ENCODE measurements at places on chromosomes 16 and 17.

- DNase-seq = no peak
These were observed 49.0 kb upstream of the CHMP6 start for GRCh38 chr17:80942423-80943345.

GRCh38 chr17:47852113-47852949 lies 1.4 kb upstream of the SP6 start:
- DNase-seq = no peak

GRCh38 chr17:6654841-6655731 lies 3.5 kb downstream of the C17orf100 start:
- peak; percentile 81 for DNase-seq

- peak; percentile 20 for DNase-seq
These were observed 140.9 kb upstream of the CCL2 start for GRCh38 chr17:34114174-34114573.

DNA sequence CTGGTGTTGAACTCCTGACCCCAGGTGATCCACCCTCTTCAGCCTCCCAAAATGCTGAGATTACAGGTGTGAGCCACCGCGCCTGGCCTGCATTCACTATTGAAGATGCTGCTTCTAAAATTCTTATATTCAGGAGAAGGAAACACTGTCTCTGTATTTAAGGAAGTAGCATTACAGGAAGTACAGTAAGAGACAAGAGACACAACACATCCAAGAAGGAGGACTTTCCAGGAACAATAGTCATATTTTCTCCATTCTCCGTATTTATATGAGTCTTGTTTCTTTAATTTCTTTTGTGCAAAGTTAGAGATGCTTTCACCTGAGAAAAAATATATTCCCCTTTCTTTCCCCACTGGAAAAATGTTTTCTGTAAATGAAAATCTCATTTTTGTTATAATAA lies 18.3 kb upstream of the ABCA3 start:
- no peak for DNase-seq

DNA sequence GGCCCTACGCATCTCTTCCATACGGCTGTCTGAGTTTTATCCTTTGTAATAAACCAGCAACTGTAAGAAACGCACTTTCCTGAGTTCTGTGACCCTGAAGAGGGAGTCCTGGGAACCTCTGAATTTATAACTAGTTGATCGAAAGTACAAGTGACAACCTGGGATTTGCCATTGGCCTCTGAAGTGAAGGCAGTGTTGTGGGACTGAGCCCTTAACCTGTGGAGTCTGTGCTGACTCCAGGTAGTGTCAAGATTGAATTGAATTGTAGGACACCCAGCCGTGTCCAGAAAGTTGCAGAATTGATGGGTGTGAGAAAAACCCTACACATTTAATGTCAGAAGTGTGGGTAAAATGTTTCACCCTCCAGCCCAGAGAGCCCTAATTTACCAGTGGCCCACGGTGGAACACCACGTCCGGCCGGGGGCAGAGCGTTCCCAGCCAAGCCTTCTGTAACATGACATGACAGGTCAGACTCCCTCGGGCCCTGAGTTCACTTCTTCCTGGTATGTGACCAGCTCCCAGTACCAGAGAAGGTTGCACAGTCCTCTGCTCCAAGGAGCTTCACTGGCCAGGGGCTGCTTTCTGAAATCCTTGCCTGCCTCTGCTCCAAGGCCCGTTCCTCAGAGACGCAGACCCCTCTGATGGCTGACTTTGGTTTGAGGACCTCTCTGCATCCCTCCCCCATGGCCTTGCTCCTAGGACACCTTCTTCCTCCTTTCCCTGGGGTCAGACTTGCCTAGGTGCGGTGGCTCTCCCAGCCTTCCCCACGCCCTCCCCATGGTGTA lies 1.5 kb downstream of the GAA start:
- DNase-seq = no peak

GRCh38 chr17:55038291-55038690 lies 69.7 kb downstream of the STXBP4 start:
- no peak for DNase-seq

DNA sequence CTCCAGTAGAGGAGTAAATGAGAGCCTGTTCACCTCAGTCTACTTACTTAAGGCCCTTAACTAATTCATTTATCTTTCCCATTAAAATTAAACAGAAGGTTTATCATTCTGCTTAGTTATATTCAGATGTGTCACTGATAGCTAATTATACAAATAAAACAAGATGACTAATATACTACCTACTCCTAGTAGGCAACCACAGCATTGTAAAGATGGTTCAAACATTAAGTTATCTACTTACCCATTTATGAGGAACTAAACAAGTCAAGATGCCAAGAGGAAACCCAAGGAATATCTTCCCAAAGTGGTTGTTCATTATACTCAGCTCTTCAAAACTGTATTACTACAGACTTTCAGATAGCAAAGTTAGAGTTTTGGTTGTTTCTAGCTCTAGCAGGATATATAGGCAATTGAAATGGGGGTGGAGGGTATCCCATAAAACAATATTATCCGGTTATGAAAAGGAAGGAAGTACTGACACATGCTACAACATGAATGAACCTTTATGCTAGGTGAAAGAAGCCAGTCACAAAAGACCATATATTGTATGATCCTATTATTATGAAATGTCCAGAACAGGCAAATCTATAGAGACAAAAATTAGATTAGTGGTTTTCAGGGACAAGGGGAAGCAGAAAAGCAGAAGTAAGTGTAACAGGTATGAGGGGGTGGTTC lies 56.5 kb downstream of the SPAG9 start:
- no peak for DNase-seq

GRCh38 chr17:73324711-73325526 lies 13.1 kb upstream of the CDC42EP4 start:
- DNase-seq = no peak

DNA sequence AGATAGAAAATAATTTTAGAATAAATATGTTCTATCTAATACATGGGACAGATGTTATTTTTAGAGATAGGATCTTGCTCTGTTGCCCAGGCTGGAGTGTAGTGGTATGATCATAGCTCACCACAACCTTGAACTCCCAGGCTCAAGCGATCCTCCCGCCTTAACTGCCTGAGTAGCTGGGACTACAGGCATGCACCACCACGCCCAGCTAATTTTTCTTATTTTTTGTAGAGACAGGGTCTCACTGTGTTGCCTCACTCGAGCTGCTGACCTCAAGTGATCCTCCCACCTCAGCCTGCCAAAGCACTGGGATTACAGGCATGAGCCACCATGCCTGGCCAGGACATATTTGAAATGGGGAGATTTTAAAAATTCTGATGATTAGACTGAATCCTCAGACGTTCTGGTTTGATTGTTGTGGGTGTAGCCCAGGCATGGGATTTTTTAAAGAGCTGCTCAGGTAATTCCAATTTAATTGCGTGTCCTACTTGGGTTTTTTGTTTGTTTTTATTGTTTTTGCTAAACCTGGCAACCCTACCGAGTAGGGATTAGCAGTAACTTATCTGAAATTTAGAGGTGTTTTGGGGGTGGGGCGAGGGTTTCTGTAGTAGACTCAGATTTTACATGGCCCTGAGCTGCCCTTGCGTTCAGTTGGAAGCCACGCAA lies 142.9 kb downstream of the RAB11FIP4 start:
- no peak for DNase-seq

DNA sequence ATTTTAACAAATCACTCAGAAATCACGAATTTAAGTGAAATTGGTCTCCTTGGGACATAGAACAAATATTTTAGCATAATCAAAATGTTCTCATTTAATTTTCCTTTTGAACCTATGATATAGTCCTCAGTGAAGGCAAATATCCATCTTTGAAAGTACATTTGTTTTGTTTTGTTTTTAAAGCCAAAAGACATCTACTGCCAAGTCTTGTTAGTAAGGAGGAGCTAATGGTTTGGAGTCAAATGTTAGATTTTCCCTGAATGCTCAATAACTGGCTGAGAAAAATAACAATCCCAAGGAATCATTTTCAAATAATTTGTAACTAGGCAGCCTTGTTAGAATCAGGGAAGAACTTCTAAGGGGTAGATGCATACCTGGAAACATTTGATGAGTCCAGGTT lies 302.9 kb upstream of the MAF start:
- no peak for DNase-seq

- DNase-seq = peak; percentile 79
These were observed 6.4 kb upstream of the GGT6 start for GRCh38 chr17:4566785-4567184.

- peak; percentile 82 for DNase-seq
These were observed at the start of gene SLC12A4 for GRCh38 chr16:67968400-67969253. Gene SLC12A4 (minus strand): TSS chr16:67968637. CDS start chr16:67968553, 84 bp downstream.

DNA sequence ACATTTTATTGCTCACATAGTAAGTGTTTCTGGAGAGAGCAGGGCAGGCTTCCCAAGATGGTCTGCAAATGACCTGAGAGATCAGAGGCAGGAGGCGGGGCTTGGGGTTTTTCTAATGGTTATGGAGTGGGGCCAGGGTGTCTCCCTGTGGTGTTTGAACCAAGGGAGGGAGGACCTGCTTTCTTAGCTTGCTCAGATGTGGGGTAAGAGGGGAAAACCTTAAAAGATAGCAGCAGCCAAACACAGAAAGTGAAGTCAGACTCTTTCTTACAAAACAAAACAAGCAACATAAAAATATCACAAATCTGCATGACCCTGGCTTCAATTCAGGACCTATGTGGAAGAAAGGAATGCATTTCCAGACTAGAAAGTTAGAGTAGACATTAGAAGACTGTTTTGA lies 22.9 kb upstream of the DNAJA2 start:
- DNase-seq = no peak

DNA sequence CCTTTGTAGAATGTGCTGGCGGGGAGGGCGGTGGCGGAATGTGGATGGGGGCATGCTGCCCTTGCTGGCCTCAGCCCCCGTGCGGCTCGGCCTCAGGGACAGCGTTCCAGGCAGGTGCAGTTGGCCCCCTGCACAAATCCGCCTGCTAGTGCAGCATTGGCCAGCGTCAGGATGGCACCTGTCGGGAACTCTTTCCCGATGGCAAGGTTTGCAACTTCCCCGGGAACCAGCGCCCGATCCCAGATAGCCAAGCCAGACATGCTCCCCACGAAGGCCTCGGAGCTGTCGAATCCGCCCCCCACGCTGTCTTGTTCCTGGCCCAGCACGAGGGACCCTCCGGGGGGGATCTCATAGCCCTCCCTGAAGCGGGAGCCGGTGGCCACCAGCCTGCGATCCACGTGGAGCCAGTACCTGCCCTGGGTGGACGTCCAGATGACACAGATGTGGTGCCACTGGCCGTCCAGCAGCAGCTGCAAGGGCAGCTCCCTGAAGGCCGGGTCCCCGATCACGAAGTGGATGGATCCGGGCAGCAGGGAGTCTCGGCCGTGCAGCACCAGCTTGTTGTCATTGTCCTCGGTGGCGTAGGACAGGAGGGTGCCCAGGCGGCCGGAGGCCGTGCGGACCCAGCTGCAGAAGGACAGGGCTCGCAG lies 2.8 kb downstream of the PTX4 start:
- DNase-seq = no peak

DNA sequence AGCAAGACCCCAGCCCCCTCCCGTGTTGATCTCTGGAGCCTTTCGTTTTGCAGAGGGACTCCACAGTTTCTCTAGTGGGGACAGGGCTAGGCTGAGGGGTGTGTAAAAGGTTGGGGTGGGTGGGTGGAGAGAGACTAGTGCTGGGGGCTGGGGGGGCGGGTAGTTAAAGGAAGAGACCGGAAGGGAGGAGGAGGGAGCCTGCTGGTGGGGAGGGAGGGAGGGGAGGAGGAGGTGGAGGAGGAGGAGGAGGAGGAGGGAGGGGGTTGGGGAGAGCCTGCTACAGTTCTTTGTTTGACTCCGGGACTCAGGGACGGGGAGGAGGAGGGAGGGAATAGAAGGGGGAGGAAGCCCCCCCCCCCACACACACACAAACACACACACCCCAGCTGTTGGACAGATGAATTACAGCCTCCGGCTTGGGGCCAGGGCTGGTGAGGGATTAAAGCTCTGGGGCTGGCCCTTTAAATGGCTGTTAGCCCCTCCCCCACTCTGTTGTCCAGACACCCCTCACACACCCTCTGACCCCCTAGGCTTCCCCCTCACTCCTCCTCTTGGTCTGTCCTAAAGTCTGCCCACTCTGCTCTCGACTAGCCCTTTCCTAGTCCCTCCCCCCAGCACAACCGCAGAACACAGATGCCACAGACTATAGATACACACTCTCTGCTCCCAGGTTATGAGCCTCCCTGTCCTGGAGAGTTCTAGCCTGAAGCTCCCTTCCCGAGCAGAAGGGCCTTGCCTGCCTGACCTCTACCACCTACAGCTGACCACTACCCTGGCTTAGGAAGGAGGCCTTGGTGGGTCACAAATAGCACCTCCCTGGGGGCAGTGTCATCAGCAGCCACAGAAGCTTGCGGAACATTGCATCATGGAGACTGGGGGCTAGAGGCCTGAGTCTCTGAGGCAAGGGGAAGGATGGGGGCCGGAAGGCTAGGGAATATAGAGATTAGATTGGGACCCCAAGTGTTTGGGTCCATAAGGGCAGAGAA lies 4.4 kb downstream of the KDM6B start:
- peak; percentile 87 for DNase-seq

DNA sequence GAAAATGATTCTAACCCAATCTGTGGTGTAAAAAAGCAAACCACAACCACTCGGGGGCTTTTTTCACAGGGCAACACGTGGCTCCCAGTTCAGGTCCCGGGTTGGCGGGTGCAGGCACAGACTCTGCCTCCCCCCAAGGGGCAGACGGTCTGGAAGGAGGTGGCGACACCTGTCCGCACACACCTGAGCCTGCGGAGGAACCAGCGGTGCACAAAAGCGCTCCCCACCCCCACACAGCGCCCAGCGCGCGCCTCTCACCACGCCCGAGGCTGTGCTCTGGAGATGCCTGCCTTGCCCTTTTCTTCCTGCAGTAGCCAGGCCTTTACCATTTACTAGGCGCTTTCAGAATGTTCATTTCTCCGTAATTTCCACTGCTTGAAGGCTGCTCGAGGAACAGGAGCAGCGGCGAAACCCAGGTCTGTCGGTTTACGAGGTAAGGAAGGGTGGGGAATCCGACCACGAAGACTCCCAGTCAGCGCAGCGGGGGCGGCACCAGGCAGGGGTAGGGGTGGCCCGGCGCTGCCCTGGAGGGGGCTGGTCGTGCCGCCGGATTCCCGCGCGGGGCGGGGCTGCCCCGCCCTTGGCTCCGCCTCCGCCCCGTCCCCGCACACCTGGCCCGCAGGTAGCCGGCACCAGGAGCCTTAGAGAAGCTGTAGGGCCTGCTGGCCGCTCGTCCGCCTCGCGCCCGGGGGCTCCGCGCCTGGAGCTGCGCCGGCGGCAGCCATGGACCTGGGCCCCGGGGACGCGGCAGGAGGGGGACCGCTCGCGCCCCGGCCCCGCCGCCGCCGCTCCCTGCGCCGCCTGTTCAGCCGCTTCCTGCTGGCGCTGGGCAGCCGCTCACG lies at the start of gene USP43:
TSS of gene USP43 (plus strand) at position 608 of the 842 bp plus-strand sequence. CDS start at position 724, 116 bp downstream.
- peak; percentile 72 for DNase-seq

GRCh38 chr17:27808628-27809027 lies 8.3 kb upstream of the NOS2 start:
- no peak for DNase-seq
